ENCODE measurements at places on chromosomes 1 and 21. TPM values are rescaled to one million over a fixed set of nuclear protein-coding genes. Genes with fewer than 3 reads are reported as not detected.

The LMOD1 gene
- not detected for total RNA-seq

The NBPF19 gene
- 1.1 TPM for total RNA-seq

The HTR6 gene
- total RNA-seq: not detected

The KIAA0040 gene
- total RNA-seq: 25.7 TPM

The LMX1A gene
- total RNA-seq: not detected
